ENCODE measurements at places on chromosomes 12 and 14.

DNA sequence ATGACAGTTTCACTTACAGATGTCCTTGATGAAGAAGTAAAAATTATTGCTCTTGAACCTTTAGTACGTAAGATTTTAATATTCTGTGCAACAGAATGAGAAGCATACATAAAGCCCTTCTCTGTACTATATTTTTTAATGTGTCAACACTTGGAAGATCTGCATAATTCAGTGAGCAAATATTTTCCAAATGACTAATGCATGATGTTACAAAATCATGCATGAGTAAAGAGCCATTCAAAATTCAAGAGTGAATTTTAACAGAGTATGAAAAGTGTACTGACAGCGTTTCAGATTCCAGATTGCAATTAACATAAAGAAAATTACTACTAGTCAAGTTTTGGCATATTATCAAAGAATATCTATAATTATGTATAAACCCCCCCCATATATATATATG, 101.4 kb upstream of the BBS10 start:
- DNase-seq: no peak

- peak; percentile 89 for DNase-seq
These were observed 36.2 kb downstream of the TMEM120B start for GRCh38 chr12:121748571-121749265.

- no peak for DNase-seq
These were observed 17.2 kb downstream of the PSMC1 start for GRCh38 chr14:90273532-90273931.

DNA sequence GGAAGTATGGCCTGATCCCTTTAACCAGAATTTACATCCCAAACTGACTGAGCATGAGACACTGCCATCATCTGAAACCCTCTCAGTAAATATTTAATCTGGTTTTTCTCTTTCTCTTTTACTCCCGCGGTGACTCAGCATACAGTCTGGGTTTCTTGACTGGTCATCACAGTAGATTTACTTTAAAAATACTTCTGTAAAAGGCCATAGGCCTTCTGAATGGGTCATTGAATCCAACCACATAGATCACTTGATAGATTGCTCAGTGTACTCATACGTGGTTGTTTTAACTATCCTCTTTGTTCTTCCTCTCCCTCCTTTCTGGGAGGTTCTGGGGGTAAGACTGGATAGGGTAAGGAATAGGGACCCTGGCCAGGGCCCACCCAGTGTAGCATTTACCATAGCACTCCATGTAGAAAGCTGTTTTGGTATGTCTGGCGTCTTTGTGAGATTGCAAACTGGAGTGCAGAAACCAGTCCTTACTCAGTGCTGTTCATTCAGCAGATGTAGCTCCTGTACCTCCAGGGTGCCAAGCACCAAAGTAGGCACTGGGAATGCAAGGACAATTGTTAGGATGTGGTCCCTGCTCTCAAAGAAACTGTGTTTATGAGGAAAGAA, 165.7 kb downstream of the SRGAP1 start:
- DNase-seq: no peak

DNA sequence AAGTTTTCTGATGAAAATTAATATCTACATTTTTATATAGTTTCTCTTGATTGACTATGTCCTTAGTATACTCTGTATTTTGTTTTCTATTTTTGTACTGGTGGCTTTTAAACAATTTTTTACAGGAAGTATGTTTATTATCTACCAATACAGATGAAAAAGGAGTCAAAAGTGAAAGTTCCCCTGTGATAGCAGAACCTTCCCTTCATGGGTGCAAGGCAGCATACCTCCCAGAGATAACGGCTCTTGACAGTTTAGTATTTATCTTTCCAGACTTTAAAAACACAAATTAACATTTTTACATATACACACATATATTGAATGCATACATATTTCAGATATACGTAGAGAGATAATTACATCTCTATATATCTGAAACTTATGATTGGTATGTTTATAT, 17.1 kb upstream of the FAM234B start:
- DNase-seq: peak; percentile 71

GRCh38 chr14:32576088-32576795, 247.1 kb downstream of the AKAP6 start:
- peak; percentile 69 for DNase-seq

- no peak for DNase-seq
These were observed 49.5 kb downstream of the TSPAN19 start for GRCh38 chr12:84986586-84986985.

DNA sequence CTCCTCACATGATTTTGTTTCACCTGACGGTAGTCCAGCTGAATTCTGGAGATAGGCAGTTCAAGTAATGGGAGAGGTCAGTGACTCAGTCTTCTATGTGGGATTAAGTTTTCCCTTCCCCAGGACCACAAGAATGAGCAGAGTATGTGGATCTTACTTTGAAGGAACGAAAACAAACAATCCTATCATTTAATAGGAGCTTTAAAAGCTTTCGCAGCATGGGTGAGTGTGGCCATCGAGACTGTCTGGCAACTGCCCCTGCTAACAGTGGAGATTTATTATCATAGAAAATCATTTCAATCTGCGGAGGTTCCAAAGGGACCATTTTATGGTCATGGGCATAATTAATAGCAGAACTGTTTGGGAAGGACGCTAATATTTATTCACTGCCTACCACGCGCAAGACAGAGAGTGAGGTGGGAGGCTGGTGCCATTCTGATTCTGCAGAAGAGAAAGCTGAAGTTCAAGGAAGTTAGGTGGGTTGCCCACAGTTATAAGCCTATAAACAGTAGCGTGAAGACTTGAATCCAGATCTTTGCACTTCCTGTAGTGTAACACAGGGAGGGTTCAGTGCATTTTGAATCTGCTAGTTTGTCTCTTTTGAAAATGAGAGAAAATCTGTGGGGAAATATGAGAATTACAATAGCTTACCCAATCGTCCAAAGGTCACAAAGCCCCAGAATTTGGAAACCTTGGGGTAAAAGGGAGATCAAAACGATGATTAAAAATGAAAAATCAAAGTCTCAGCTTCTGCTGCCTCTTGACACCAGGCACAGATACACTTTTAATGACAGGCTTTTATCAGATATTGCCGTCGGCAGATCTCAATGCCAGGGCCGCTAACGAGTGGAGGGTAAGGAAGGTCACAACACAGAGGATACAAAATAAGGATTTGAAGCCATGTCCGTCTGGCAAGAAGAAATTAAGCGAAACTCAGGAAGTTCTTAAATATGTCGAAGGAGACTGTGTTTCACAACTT, 209.6 kb downstream of the CRADD start:
- DNase-seq: no peak

GRCh38 chr14:80212023-80212397, 706 bp upstream of the DIO2 start:
- DNase-seq: no peak

All from erythroblast (primary cell).